RWPE2 (cell line): ENCODE measurements at places on chromosomes 4 and X.

DNA sequence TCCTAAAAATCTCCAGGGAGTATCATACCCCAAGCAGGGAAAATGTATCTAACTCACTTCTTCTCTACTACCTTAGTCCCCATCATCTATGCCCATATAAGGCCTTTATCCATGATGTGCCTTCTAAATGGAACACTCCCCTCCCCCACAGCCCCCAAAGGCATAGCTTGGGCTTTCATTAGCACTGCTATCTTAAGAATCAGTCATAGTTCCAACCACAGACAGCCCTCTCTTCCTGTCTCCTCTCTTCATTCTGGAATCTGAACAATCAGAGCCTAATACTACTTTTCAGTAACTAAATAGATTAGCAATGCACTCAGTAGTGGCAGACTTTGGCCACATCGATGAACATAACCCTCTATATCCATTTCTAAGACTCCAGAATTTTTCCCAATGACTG lies 313.2 kb upstream of the DKK2 start:
- no peaks in the 10 kb centered on the region for H3K27me3 ChIP-seq
- no peaks in the 10 kb centered on the region for H3K36me3 ChIP-seq
- no peak overlapping the region for H3K27ac ChIP-seq
- DNase-seq, result no peak
- no peak overlapping the region for H3K4me3 ChIP-seq
- H3K4me1 ChIP-seq, result no peaks in the 10 kb centered on the region

- H3K27me3 ChIP-seq, result no peaks in the 10 kb centered on the region
- H3K27ac ChIP-seq, result no peak overlapping the region
- H3K36me3 ChIP-seq, result no peaks in the 10 kb centered on the region
- no peak overlapping the region for H3K4me3 ChIP-seq
Measured at GRCh38 chr4:16240300-16240699, 14.0 kb upstream of the TAPT1 start.

GRCh38 chr4:152352215-152352614 lies 183.7 kb downstream of the FBXW7 start:
- H3K36me3 ChIP-seq, result peaks cover 5% of the 10 kb centered on the region
- H3K4me3 ChIP-seq, result peak overlapping the region; percentile 38
- no peaks in the 10 kb centered on the region for H3K27me3 ChIP-seq
- DNase-seq, result no peak
- H3K27ac ChIP-seq, result peak overlapping the region; percentile 88
- peaks cover 41% of the 10 kb centered on the region for H3K4me1 ChIP-seq

DNA sequence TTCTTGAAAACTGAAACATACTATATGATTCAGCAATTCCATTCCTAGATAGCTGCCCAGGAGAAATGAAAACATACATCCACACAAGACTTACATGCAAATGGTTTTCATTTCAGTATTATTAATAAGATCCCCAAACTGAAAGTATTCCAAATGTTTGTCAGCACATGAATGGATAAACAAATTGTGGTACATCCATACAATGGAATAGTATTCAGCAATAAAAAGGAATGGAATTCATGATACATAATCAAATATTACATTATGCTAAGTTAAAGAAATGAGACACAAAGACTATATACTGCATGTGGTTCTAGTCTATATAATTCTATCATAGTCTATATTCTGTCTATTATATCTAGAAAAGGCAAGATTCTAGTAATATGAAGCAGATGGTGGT lies 152.4 kb upstream of the KIT start:
- H3K27ac ChIP-seq, result no peak overlapping the region
- H3K4me1 ChIP-seq, result no peaks in the 10 kb centered on the region
- no peaks in the 10 kb centered on the region for H3K27me3 ChIP-seq

GRCh38 chr4:21802406-21802805 lies 146.2 kb downstream of the KCNIP4 start:
- no peaks in the 10 kb centered on the region for H3K27me3 ChIP-seq
- no peak overlapping the region for H3K4me3 ChIP-seq
- H3K36me3 ChIP-seq, result no peaks in the 10 kb centered on the region
- peaks cover 13% of the 10 kb centered on the region for H3K4me1 ChIP-seq
- DNase-seq, result no peak

- peaks cover 8% of the 10 kb centered on the region for H3K27me3 ChIP-seq
- H3K4me3 ChIP-seq, result no peak overlapping the region
- DNase-seq, result no peak
- no peak overlapping the region for H3K27ac ChIP-seq
Measured at GRCh38 chr4:22707390-22707789, 14.7 kb downstream of the GBA3 start.

GRCh38 chr4:185945906-185946305 lies 123.0 kb upstream of the TLR3 start:
- no peak overlapping the region for H3K27ac ChIP-seq
- no peaks in the 10 kb centered on the region for H3K36me3 ChIP-seq
- H3K4me3 ChIP-seq, result no peak overlapping the region
- no peak for DNase-seq

DNA sequence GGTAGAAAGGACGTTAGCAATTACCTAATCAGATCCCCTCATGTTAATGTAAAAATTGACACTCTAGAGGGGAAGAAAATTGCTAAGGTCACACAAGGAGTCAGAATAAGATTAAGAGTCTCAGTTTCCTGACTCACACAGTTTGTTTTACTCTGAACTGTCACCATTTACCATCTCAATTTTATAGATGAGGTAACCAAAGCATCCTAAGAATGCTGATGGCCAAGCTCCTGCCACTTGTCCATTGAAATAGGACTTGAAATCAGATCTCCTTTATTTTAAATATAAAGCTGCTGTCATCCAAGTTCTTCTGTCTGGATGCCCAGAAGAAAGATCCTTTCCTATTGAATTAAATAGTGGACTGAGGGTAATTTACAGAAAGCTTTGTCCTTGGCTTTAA lies 114.8 kb upstream of the VAMP7 start:
- no peak overlapping the region for H3K27ac ChIP-seq
- no peak for DNase-seq
- no peaks in the 10 kb centered on the region for H3K27me3 ChIP-seq
- H3K4me1 ChIP-seq, result no peaks in the 10 kb centered on the region

GRCh38 chrX:126137899-126138298 lies 28.2 kb downstream of the DCAF12L2 start:
- no peak overlapping the region for H3K4me3 ChIP-seq
- H3K4me1 ChIP-seq, result no peaks in the 10 kb centered on the region
- H3K36me3 ChIP-seq, result no peaks in the 10 kb centered on the region
- no peak overlapping the region for H3K27ac ChIP-seq
- no peaks in the 10 kb centered on the region for H3K27me3 ChIP-seq
- DNase-seq, result no peak

DNA sequence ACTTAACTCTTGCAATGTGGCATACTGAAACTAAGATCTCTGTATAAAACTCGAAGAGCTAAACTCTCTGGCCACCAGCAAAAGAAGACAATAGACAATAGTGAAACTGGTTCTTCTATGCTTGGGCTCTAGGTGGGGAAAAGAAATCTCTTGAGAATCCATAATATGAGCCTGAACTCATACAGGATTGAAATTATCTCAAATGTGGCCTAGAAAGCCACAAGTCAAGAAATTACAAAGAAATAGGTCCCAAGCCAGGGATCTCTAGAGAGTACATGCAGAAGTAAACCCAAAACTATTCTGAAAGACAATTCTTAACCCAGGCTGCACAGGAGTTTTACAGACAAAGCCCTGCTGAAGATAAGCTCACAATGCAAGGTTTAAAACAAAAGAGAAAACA lies 127.4 kb downstream of the ANAPC10 start:
- DNase-seq, result no peak
- no peak overlapping the region for H3K27ac ChIP-seq
- H3K27me3 ChIP-seq, result no peaks in the 10 kb centered on the region

DNA sequence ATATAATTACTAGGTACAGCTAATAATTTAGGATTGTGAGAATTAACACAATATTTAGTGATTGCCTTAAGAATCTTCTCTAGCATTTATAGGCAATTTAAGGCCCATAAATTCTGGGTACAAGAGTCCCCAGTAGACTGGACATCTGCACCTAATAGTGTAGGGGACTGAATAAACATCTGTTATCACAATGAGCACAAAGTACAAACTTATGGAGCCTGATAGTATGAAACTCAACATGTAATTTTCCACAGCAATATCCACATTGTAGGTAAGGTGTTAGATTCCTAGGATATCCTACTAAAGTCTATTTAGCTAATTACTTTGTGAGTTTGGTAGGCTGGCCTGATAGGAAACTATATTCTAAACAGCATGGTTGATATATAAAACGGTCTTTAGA lies 178.3 kb downstream of the FAM13A start:
- H3K4me1 ChIP-seq, result no peaks in the 10 kb centered on the region
- H3K27ac ChIP-seq, result no peak overlapping the region
- H3K27me3 ChIP-seq, result peaks cover 4% of the 10 kb centered on the region
- H3K36me3 ChIP-seq, result no peaks in the 10 kb centered on the region
- no peak for DNase-seq

DNA sequence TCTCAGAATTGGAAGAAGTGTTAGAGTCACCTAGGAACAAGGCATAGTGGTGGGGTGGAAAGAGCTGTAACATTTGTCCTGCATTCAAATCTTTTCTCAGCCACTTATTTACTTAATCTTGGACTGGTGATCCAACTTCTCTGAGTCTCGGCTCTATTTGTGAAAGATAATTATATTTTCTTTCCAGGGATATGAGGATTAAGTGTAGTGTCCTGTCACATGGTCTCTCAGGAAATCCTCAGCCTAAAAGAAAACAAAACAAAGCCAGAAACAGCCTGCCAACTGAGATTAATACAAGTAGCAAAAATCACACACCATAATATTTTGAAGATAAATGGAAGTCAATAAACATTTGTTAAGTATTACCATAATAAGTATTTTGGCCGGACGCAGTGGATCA lies 33.3 kb upstream of the ETNPPL start:
- DNase-seq, result no peak
- H3K36me3 ChIP-seq, result no peaks in the 10 kb centered on the region
- H3K27ac ChIP-seq, result no peak overlapping the region

DNA sequence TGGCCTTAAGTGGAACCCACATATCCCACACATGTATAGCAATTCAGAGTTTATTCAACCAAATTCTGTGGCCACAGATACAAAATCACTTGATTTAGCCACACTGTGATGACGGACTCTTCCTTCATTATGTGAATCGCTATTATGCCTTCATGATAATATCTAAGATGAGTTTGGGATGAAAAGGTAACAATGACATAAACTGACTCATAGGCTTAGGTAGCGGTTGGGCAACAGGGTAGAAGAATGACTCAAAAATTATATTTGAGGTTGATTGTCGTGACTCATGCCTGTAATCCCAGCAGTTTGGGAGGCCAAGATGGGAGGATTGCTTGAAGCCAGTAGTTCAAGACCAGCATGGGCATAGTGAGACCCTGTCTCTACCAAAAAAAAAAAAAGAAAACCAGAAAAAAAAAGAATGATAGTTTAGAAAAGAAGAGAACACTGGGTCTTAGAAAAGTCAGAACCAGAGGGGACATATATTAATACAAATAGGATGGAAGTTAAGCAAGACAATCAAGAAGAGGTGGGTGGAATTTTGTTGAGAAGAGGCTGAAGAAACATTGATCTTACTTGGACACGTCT lies 70.4 kb upstream of the USP9X start:
- no peak for DNase-seq
- H3K27me3 ChIP-seq, result no peaks in the 10 kb centered on the region
- peak overlapping the region; percentile 28 for H3K27ac ChIP-seq
- peaks cover 8% of the 10 kb centered on the region for H3K4me1 ChIP-seq
- no peaks in the 10 kb centered on the region for H3K36me3 ChIP-seq
- H3K4me3 ChIP-seq, result no peak overlapping the region

GRCh38 chr4:48944756-48945241 lies 38.2 kb upstream of the OCIAD2 start:
- peak overlapping the region; percentile 93 for H3K27ac ChIP-seq
- H3K27me3 ChIP-seq, result no peaks in the 10 kb centered on the region
- no peaks in the 10 kb centered on the region for H3K36me3 ChIP-seq
- H3K4me3 ChIP-seq, result no peak overlapping the region

DNA sequence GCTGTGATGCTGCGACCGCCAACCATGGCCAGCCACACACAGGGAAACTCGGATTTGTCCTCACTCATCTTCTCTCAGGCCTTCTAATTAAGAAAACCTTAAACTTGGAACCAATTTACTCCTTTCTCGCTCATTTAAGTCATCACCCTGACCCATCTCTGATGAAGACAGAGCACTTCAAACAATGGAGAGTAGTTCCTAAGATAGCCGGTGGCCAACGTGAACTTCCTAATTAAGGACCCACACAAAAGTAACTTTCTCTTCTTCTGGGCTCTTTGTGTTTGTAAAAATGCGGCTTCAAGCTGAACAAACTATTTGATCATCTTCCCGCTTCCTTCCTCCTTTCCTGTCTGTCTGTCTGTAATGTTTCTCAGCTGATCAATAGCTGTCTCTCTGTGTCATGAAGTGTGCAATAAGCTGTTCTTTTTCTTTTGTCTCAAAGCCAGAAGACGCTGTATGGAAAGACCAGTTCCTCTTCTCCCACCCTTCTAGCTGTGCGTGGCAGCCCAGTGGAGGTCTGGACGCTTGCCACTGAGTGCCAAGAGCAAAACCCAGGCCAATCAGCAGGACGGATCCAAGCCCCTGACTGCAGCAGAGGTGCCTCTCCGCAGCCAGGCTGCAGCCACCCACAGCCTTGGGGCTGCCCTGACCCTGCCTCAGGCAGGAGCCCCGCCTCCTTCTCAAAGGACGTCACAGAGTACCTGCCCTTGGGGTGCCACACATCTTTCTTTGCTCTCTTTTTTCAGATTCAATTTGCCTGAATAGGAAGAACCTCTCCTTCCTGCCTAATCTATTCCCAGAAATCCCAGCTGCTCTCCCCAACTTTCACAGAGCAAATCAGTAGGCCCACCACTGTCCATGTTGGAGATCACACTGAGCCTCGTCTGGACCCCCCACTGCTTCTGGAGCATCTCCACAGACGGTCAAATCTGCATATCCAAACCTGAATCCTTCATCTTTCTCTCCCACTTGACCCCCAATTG lies 59.3 kb downstream of the MAML3 start:
- H3K27me3 ChIP-seq, result no peaks in the 10 kb centered on the region
- no peaks in the 10 kb centered on the region for H3K36me3 ChIP-seq

DNA sequence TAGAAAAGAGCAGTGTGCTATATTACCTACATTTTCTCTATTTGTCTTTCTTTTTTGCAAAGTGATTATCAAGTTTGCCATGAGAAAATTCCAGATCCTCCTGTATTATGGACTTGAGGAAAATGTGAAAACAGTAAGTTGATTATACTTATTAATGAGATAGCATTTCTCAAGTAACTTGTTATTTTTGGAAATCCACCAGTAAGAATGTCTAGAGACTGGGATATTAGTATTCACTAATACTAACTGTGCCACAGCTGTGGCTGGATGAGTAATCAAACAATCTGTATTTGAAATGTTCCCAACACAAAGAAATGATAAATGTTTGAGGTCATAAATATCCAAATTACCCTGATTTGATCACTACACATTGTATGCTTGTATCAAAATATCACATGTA lies 147.0 kb upstream of the CTSO start:
- no peaks in the 10 kb centered on the region for H3K27me3 ChIP-seq
- DNase-seq, result no peak
- H3K27ac ChIP-seq, result no peak overlapping the region
- H3K4me3 ChIP-seq, result no peak overlapping the region
- no peaks in the 10 kb centered on the region for H3K36me3 ChIP-seq
- no peaks in the 10 kb centered on the region for H3K4me1 ChIP-seq
